Suppressor macrophage treated with lipopolysaccharide for 1 hour (primary cell): ENCODE measurements at places on chromosomes 13 and 19.

DNA sequence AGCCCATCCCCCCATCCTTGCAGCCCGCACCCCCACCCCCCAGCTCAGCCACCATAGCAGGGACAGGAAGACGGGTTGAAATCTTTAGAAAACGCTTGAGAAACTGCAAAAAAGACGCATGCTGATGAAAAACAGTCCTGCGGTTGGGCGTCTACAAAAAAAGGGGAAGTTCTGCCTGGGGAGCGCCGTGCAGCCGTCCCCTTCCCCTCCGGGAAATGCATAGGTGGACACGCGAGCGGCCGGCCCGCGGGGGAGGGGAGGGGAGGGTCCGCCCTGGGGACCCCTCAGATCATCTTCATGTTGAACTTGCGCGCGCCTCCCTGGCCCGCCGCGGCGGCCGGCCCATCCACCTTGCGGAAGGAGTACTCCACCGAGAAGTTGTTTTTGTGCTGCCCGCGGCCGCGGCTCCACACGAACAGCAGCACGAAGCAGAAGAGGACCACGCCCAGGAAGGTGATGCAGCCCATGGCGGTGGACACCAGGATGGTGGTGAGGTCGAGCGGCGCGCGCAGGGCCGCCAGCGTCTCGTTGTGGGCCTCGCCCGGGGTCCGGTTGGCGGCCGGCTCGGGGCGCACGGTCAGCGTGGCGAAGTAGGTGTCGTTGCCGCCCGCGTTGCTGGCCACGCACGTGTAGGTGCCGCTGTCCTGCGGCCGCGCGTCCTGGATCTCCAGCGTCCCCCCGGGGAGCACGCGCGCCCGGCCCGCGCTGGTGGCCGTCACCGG is 7.9 kb upstream of the PEAK3 start:
- peak; percentile 82 for DNase-seq

- no peak for DNase-seq
Observed at GRCh38 chr19:41944336-41944735, 14.8 kb downstream of the RABAC1 start.

DNA sequence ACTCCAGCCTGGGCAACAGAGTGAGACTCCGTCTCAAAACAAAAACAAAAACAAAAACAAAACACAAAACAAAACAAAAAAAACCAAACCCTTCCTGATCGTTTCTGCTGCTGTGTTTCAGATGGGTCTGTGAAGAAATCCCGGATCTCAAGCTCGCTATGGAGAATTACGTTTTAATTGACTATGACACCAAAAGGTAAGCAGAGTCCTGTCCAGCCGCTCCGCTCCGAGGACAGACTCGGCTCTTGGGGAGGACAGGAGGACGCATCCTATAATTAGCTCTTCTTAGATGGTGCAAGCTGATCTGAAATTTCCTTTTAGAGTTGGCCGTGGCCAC is 22.0 kb downstream of the DOT1L start:
- DNase-seq = no peak

DNA sequence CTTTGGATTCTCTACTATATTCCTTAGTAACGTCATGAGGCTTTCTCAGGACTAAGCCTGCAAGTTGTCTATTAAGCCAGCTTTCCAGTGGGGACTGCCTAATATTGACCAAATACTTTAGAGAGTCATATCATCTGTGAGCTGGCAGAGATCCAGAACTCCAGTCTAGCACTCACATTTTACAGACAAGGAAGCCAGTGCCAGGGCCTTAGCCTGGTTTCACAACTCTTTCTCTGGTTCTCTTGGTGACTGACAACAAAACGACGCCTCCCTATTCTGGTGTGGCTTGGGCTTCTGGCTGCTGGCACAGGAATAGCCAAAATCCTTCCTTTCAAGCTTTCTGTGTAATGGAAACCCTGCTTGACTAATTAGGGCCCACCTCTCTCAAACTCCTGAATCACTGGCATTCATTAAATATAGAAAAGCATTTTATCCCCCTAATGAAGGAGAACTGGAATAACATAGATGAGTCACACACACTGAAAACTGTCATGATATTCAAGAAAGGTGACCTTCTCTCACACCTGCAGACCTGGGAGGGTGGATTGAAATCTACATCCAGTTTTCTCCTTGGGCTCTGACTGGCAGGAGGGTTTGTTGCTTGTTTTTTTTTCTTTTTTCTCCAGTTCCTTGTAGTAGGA is 75.2 kb upstream of the UBL3 start:
- DNase-seq = peak; percentile 65

GRCh38 chr19:572743-573518 is 535 bp downstream of the BSG start:
- DNase-seq = peak; percentile 51

GRCh38 chr13:101305981-101306411 is 110.3 kb downstream of the NALCN start:
- DNase-seq = no peak

DNA sequence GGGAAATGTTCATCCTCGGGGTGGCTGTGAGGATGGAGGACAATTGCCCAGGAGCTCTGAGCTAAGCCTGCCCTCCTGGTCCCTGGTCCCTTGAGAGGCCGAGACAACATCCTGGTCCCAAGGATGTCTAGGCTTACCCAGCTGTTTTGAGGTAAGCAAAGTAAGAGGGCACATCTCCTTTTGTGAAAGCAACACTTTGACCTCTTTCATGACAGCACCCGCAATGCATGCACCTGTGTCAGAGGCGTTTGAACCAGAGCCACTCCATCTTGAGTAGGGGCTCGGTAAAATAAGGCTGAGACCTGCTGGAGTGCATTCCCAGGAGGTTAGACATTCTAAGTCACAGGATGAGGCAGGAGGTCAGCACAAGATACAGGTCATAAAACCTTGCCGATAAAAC is 43.1 kb upstream of the ANKRD10 start:
- no peak for DNase-seq

GRCh38 chr19:8513036-8513686 is 806 bp downstream of the ZNF414 start:
- no peak for DNase-seq

DNA sequence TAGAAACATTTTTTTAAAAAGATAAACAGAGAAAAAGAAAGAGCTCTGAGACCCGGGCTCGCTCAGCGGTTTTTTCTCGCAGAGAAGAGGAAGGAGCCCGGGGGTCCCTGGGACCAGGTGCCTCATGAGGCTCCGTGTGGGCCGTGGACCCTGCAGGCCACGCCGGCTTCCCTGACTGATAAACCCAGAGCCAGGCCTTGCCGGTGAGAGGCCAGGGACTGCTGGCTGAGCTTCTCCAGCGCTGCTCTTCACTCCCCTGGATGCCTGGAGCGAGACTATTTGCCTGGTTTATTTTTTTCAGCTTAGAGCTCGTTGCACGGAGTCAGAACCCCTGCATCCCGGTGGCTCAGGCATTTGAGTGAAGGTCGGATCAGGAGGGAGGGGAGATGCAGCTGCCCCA is 53.4 kb upstream of the F7 start:
- no peak for DNase-seq

- no peak for DNase-seq
Observed at GRCh38 chr19:48135411-48135810, 24.8 kb upstream of the PLA2G4C start.

- DNase-seq = no peak
Observed at GRCh38 chr13:26227166-26227971, 5.3 kb upstream of the RNF6 start.

GRCh38 chr13:79382545-79383275 is 23.3 kb downstream of the RBM26 start:
- DNase-seq = no peak

DNA sequence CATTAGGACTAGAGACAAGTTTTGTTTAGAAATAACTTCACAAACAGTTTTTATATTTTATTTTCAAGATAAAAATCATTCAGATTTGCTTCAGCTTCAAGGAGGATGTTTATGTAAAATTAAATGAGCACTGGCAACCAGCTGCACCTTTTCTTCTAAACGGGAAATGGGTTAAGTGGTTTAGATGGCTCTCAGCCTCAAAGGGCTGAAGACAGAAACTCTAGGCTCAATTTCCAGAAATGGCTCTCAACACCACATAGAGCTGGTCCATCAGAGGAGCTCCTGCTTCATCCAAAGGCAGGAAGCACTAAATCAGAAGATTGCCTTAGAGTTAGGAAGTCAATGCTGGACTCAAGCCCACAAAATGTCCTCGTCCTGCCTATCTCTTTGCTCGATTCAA is 74.7 kb downstream of the ZNF429 start:
- no peak for DNase-seq

DNA sequence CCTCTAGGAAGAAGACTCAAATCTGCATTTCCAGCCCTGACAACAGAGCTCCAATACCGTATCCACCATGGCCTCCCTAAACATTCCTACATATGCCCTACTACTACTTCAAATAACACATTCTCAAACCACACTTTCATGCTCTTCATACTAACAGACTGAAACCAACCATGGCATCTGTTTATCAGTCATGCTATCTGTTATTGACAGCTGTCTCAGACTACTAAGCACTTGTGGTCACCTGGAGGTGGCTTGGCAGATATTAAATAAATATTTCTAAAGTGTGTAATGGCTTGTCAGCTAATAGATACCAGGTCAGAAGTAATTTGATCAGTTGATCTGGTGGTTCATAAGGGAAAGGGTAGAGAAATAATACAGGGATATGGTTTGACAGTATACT is 489.1 kb downstream of the DIAPH3 start:
- DNase-seq = no peak

- DNase-seq = no peak
Observed at GRCh38 chr19:46453661-46454060, 17.7 kb downstream of the PNMA8A start.

DNA sequence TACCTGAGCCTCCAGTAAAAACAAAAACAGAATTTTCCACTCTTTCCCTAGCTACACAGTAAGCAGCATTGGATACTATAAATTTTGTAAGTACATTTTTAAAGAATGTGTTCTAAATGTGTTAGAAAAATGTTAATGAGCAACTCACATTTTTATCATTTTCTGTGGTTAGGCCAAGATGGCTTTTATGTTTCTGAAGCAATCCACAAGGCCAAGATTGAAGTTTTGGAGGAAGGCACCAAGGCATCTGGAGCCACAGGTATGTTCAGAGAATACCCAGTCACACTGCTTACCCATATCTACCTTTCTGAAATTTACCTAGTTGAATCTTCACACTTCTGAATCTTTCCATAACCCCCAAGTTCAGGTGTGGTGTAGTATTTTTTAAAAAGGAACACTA is 21.6 kb downstream of the SERPINE3 start:
- no peak for DNase-seq

- no peak for DNase-seq
Observed at GRCh38 chr13:82934000-82934399, 948.3 kb downstream of the SLITRK1 start.

- DNase-seq = no peak
Observed at GRCh38 chr19:55492362-55492944, 4.2 kb downstream of the SSC5D start.

GRCh38 chr19:17332677-17333581 is 1.7 kb downstream of the ANO8 start:
- DNase-seq = peak; percentile 71

- DNase-seq = peak; percentile 74
Observed at GRCh38 chr19:42386974-42387707, 3.0 kb downstream of the CNFN start.

GRCh38 chr19:4378886-4379285 is 21.5 kb downstream of the SH3GL1 start:
- no peak for DNase-seq

DNA sequence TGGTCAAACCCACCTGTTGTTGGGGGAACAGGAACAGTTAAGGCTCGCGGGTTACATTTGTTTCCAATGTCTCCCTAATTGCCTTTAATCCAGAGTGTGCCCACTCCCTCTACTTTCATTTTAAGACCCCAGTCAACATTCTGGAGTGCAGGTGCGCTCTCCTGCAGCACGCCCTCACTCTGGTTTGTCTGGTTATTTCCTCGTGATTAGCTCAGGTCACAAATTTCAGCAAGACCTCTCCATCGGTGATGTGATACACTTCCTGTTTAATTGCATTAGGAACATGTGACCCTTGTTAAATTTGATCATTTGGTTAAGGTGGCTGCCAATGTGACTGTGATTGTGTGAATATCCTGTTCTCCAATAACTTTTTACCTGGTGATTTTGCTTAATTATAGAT is 53.0 kb downstream of the TEX29 start:
- DNase-seq = no peak

DNA sequence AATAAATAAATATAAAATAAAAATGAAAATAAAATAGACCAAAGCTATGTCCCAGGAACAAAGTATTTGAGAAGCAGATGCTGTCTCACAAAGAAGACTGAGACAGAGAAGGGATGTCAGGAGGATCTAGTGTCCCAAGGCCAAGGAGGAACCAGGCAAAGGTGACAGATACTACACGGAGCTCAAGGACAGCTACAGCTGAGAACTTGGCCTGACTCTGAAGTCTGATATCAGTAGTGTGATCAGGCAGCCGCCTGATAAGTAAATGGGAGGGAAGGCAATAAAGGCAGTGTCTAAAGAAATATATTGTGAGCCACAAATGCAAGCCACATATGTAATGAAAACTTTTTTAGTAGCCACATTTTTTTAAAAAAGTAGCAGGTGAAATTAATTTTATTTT is 20.4 kb upstream of the NANOS3 start:
- DNase-seq = no peak

DNA sequence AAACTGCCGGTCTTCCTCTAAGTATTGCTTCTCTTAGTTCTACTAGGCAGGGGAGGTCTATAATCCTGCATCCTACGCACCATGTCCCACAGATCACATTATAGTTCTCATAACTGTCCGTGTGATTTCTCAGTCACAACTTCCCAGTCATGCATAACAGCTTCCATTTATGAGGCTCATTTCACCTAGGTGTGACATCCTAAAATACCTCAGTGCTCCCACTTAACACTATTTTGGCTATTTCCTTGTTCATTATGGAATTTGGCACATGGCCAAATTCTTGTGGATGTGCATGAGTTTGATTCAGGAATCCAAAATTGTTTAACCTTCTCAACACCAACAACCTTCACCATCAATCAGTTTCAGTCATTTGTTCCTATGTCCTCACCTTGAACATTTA is 989.9 kb downstream of the OLFM4 start:
- DNase-seq = no peak

DNA sequence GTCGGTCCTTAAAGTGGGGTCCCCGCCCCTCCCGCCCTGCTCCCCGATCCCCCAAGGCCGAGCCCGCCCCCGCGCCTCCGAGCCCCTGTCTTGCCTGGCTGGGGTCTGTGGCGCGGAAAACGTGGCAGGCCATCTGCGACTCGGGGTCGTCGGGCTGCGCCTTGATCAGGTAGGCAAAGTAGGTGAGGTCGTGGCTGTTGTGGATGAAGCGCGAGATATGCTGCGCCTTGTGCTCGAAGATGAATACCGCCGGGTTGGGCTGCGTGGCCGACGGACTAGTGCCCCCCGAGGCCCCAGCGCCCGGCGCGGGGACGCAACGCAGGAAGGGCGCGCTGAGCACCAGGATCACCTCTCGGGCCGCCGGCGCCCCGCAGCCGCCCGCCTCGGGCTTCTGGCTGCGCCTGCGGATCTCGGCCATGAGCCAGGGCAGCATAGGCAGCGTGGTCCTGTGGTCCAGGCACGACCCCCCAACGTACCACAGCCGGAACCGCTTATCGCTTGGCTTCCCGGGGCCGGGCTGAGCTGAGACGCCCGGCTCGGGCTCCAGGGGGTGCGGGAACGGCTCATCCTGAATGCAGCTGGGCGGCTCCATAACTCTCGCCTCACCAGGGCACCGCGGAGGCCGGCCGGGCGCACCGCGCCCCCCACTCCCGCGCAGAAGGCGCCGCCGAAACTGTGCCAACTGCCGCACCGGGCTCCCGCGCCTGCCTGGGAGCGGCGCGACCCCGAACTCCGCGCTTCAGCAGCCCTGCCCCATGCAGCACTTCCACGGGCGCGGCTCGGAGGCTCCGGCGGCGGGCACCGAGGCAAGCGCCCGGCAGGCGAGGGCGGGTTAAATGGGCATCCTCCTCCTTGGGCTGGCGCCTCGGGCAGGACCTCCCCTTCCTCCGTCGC is 546 bp downstream of the TBC1D4 start:
- DNase-seq = peak; percentile 35

GRCh38 chr19:13023656-13024055 is 28.4 kb downstream of the NFIX start:
- DNase-seq = no peak
